ENCODE measurements at places on chromosomes 6 and 20.

DNA sequence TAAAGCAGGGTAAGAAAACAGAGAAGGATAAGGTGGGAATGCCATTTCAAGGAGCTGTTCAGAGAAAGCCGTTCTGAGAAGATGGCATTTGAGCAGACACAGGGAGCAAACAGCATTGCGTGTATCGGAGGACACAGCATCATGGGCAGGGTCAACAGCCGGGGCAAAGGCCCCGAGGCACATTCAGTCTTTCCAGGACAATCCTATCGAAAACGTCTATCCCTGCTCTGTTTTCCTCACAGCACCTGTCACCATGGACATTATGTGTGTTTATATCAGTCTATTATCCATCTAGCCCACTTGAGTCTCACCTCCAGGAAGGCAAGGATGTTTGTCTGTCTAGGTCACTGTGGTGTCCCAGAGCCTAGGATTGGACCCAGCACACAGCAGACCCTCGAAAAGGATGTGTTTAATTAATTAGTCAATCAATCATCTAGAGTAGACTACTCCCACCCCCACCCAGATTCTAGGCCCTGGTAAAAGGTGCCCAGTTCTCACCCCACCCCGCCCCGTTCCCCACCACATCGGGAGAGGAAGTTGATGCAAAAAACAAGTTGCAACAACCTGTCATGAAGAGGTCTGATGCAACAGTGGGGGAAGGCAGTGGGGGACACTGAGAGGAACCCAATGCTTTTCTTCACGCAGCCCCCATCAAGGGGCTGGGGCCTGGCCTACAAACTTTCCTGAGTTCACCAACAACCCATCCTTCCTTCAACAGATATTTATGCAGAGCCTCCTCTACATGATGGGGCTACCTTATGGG is 66.6 kb downstream of the PREX1 start:
- DNase-seq: no peak

DNA sequence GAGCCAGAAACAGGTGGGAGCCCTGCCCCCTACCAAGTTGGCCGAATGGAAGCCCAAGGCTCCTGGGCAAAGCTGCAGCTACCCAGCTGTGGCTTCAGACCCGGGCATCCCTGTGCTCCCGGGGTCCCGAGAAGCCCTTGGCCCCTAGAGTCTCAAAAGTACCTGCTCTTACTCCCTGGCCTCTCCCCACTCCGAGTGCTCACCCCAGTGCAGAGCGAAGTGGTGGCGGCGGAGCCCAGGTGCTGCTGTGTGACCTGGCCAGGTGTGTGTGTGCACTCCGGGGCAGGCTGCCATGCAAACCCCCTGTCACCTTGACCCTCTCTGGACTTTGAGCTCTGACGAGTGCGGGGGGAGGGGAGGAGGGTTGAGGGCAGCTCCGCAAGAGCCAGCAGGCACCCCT is 493.8 kb upstream of the MANEA start:
- DNase-seq: no peak

- no peak for DNase-seq
These were observed 3.2 kb downstream of the OSBPL2 start for GRCh38 chr20:62241506-62241905.

DNA sequence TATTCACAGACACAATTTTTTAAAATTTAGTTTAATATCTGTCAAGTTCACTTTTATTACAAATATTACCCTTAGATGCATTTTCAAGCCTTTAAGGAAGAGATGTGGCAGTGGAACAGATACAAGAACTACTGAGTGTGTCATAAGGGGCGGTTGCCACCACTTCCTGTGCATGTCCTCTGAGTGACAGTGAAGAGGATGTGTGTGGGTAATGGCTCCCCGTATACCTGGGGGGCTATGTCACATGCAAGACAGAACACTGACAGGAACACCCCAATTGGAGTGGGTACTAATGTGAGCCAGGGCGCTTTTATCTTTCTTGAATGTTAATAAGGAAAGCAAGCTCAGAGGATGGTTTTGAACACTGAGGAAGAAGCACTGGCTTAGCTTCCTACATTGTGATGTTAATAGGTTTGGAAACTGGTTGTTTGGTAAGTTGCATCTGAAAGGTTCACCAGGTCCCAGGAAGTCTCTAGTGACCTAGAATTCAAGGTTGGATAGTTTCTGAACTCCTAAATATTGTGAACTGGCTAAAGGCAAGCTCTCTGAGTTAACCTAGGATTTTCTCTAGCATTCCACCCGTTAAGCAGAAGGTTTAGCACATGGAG is 83.4 kb upstream of the ASF1A start:
- DNase-seq: no peak

DNA sequence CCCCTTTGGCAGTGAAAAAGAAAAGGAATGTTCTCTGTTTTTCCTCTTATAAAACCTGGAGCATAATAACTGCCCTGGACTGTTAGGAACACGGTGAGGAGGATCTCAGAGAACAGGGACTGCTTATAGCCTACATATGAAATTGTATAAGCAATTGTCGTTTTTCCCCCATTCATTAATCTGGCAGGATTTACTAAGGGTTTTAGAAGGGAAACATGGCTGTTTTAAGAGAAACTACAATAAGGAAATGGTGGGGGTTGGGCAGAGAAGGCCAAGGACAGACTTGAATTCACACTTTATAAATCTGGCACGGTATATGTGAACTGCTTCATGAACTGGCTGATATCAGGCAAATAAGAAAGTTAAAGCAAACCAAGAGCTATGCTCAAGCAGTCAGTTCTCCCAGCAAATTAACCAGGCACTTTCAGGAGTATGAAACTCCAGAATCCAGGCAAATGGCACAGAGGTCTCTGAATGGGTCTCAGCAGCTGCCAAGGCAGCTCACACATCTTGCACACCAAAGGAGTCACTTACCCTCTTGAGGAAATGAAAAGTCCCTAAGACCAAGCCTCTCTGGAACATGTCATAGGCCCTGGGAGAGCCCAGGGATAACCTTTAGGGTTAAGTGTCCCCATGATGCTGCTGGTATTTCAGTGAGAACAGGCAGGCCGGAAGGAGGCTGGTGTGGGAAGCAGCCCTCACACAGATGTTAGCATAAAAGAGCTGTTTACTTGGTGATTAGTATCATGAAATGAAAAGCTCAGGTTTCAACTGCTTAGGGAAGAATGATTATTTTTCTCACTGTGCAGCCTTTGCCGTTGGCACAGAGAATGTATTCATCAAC is 260.5 kb upstream of the MARCKS start:
- DNase-seq: peak; percentile 46
